ENCODE measurements at places on chromosomes 3 and 15.

GRCh38 chr3:45020534-45020933, 5.6 kb upstream of the CLEC3B start:
- DNase-seq: no peak

GRCh38 chr3:42535981-42536784, 33.7 kb downstream of the VIPR1 start:
- DNase-seq: peak; percentile 87

GRCh38 chr15:58958811-58959210, 25.3 kb upstream of the SLTM start:
- no peak for DNase-seq

- DNase-seq: no peak
Observed at GRCh38 chr3:64072126-64072525, 48.8 kb upstream of the PSMD6 start.

GRCh38 chr3:132804498-132804897, 82.3 kb upstream of the NPHP3 start:
- DNase-seq: no peak

GRCh38 chr15:68370768-68371151, 61.2 kb downstream of the ITGA11 start:
- DNase-seq: no peak

- DNase-seq: no peak
Observed at GRCh38 chr3:129746629-129747028, 140.2 kb upstream of the PLXND1 start.

DNA sequence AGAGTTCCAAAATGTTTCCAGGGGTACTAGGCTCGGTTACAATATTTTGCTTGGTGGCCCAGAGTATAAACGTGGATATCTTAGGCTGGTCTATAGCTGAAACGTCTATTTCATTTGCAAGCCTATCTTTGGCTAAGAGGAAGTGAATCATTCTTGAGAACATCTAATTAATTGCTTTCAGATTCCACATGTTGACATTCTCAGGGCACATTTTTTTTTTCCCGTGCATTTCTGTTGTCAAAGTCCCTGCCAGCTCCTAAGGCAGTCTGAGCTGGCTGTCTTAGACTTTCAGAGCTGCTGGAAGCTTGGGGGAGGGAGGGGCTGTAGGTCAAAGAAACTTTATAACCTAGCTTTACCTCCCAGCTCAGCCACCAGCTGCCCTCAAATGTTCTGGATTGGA, 23.2 kb upstream of the LAMP3 start:
- DNase-seq: no peak

DNA sequence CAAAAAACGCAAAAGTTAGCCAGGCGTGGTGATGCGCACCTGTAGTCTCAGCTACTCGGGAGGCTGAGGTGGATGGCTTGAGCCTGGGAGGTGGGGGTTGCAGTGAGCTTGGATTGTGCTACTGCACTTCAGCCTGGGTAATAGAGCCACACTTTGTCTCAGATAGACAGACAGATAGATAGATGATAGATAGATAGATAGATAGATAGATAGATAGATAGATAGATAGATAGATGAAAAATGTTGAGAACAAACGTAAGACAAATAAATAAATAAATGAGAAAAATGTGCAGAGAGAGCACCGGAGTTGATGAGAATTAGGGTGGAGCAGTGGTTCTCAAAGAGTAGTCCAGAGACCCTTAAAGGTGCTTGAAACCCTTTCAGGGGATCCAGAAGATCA, 58.4 kb upstream of the ARL8B start:
- DNase-seq: no peak

DNA sequence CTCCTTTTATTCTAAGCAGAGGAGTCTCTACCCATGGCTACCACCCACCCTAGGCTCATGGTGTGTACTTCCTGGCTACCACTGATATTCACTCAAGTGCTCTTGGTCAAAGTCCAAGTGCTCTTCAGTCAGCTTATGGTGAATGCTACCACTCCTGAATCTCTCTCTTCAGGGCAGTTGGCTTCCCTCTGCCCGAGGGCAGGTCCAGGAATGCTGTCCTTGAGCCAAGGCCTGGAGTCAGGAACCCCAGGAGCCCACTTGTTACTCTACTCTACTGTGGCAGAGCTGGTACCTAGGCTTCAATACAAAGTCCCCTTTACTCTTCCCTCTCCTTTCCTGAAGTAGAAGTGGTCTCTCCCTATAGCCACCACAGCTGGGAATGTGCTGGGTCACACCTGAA, 226.0 kb downstream of the DIPK2A start:
- no peak for DNase-seq

DNA sequence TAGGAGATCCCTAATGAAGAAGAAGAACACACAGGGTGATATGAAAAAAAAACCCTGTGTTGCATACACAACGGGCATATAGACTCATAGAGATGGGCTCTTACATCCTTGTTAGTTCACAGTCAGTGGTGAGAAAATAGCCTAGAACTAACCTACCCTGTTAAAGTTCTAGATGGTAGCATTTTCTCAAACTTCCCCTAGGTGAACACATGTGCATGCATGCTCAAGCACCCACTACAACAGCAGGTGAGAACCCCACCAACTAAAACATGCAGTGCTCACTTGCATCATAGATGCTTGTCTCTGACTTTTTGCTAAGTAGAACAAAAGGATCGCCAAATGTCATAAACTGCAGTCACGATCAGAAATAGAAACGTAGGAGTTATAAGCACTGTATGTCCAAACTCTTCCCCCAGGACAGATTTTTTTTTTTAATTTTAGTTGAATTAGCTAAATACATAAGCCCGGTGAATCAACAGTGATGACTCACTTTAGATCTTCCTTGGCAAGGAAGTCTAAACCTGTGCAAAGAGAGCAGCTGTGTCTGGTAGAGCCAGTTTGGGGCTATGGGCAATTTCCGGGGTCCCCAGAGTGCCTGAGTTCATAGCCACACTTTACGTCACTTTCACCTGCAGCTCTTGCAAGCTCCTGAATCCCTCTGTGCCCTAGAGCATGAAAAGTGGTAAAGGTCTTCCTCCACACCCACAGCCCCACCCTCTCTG, 96.2 kb upstream of the SEMA6D start:
- no peak for DNase-seq

DNA sequence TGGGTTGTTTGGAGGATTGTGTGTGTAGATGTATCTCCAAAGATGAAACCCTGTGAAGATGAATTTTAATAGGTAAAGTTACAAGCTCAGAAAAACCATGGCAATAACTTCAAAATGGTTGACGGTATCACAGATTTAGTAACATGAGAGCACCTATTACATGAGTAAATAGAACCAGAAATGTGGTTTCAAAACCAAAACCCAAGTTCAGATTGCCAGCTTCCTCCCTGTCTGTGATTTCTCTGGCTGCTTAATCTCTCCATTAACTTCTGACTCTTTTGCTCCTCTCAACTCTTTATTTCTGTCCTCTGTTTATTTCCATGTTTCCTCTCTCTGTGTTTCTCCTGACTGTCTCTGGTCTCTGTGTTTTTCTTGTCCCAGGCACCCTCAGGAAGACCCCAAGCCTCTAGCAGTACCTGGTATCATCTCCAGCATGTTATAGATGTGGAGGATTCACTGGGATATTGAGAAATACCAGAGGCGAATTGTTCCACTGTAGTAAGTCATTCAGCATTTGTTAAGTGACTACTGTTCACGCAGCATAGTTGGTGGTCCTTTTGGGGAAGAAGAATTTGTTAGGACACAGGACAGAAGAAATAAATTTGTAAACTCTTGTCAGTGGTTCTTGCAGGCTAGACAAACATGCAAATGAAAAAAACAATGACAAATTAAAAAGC, 138.8 kb downstream of the BBX start:
- no peak for DNase-seq

GRCh38 chr15:90101130-90101968, 919 bp downstream of the IDH2 start:
- DNase-seq: peak; percentile 70

GRCh38 chr3:72700106-72700505, 148.1 kb downstream of the SHQ1 start:
- no peak for DNase-seq

- peak; percentile 92 for DNase-seq
Observed at GRCh38 chr3:184016811-184017671, 643 bp downstream of the ABCC5 start.

- no peak for DNase-seq
Observed at GRCh38 chr3:79598594-79598993, 169.2 kb downstream of the ROBO1 start.

DNA sequence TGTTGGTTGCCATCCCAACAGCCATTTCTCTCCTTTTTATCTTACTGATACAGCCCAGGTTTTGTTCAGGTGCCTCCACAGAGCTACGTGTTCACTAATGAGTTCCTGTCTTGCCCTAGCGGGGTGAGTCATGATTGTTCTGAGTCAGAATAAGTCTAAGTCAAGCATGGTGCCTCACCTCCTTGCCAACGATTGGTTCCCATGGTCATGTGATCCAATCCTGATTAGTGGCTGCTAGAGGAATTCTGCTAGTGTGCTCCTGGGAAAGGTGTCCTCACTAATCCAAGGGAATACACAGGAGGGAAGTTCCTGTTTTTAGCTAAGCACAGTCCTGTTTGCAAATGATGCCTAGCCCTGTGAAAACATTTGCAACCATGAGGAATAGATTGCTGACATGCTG, 99.8 kb downstream of the NSUN3 start:
- no peak for DNase-seq

Measured in iPS-NIHi11 (cell line).